ENCODE measurements at places on chromosomes 7 and 10. TPM values are rescaled to one million over a fixed set of nuclear protein-coding genes. Genes with fewer than 3 reads are reported as not detected.

DNA sequence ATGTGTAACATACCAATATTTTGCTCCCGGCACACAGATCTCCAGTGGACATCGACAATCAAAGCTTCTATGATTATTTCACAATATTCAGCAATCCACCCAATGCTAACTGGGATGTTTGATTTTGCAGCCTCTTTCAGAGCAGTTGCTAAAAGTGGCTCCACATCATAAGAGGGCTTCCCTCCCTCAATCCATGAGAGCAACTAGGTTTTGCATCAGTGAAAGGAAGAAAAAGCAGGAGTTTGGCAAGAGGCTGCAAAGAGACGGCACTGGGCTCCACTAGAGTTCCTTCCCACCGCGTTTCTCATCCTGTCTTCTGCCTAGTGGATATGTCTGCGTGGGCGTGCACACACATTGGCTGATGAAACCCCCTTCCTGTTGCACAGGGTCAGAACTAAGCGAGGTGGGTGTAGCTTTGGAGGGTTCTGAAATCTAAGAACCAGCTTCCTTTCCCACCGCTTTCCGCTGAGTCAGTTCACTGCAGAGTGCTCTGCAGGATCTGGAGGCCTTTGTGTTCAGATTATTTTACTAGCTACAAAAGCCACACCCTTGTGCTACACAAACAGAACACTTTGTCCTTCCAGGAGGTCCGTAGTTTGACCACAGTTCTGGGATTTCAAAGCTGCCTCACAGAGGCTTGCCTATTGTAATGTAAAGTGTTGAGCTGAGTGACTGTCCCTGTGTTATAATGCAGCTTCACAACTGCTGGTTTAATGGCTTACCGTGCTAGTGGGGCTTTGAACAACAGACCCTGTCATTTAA, 28.1 kb downstream of the ARL4A start:
- no peak for DNase-seq

- DNase-seq, result no peak
These were observed 69.0 kb upstream of the SAMD8 start for GRCh38 chr10:75042292-75042974.

LEP gene
- total RNA-seq, result 784 TPM

C10orf53 gene
- not detected for total RNA-seq

DNA sequence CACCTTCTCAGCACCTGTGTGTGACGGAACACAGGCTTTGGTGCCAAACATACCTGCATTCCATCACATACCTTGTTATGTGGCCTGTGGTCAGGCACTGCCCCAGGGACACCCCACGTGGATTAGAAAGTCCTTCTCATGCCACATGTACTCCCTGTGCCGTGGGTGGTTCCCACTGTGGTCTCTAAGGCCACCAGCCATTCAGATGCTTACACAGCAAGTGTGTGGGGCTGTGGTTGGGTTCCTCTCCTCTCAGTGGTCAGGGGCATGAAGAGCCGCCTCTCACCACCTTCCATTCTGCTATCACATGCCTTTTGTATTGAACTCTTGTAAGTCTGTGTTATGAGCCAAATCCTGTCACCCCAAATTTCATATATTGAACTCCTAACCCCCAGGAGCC, 85.1 kb upstream of the IGFBP3 start:
- no peak for DNase-seq

GALNT17 gene
- 2.2 TPM for total RNA-seq

DNA sequence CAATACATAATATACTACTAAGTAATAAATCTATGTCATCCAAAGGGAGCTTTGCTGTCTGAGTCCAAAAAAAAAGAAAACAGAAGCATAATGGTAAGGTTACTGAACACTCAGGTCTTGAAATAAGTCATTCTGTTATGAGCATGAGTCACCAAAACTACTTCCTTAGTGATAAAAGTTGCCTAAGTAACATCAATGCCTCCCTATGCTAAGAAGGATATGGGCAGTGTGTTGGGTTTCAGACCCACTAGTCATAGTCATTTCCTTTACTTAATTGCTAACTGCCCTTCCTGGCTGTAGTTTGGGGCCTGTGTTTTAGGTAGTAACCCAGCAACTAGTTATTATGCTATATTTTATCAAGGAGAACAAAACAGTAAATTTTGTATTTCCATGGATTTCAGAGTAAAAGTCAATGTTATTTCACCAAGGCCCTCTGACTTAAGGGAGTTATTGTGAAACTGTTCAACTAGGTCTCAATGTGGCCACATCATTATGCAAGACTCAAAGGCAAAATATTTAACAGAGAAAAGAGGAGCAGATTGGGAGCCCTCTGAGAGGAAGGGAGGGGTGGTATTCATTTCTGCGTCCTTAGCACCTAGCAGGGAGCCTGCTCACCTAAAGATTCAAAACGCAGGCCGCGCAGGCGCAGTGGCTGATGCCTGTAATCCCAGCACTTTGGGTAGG, 11.7 kb upstream of the VIM start:
- no peak for DNase-seq

LIPJ gene
- not detected for total RNA-seq

DNA sequence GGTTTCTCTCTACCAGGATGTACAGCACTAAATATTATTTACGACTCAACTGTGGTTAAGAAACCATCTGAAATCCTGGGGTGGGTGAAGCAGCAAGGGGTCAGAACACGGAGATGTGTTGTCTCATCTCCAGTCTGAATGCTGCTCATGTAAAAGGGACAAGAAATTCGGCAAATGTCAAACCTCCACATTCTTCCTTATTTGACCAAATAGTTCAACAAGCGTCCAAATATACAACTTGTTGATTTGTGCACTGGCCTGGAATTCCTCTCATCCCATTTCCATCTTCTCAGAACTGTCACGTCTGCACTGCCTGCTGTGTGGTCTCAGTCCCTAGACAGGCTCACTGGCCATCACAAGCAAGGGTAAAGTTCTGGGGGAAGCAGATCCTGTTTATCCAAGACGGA, 520.0 kb downstream of the PARD3 start:
- no peak for DNase-seq

DNA sequence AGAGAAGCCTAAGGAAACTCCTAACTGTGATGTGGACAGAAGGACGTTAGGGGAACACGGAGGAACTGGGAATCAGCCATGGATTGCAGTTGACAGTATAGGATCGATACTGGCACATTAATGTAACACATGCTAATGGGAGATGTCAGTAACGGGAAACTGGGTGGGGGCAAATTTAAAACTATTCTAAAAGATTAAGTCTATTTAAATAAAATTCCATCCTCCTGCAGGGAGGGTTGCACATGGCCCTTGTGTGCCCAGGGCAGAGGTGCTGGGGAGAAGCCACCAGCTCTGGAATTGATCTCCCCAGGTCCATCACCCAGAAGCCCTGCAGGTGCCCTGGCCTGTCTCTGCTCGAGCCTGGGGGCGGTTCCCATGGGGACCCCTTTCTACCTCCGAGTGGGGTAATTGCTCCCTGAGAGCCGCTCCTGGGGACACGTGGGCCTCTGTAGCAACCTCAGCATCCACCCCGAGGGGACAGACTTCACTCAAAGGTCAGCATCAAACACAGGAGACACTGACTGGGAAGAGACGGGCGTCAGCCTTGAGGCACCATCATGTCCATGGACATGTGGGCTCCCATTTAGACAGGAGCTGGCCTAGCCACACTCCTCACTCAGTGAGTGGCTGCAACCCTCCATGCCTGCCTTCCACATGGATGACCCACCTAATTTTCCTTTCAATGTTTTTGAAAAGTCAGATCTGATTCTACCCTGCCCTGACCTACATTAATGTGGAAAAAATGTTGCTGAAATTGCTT, 21.1 kb downstream of the SCART1 start:
- DNase-seq, result peak; percentile 84

NPFFR1 gene
- total RNA-seq, result not detected
